ENCODE measurements at places on chromosomes 4 and X.

- no peak for DNase-seq
Measured at GRCh38 chr4:26412381-26413372, 77.6 kb downstream of the CCKAR start.

- no peak for DNase-seq
Measured at GRCh38 chrX:19554786-19555185, 39.5 kb upstream of the MAP3K15 start.

DNA sequence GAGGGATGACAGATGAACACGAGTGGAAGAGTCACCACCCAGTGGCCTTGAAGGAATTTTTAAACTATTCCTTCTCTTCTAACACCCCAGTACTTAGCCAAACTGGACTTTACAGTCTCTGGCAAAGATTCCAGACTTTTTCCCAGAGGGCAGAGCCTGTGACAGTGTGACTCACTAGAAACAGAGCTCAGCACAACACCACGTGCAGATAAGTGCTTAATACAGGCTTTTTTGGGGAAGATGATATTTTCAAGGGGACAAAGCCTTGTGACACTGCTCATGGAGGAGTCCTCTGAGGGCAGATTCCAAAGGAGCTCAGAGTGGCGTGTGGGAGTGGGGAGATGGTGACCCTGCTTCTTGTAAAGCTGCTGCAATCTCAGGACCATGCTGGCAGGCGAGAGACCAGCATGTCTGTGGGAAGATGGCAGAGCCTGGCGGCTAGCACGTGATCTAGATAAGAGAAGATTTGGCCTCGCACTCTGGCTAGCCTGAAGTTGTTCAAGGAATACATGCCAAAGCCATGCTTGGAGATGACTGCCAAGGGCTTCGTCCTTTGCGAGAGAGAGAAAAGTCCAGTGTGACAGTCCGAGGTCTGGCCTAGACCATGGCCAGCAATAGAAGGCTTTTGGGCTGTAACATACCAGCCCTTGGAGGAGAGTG lies 2.4 kb downstream of the RAB33A start:
- no peak for DNase-seq

GRCh38 chr4:93719552-93719951 lies 109.0 kb upstream of the ATOH1 start:
- no peak for DNase-seq

- DNase-seq, result peak; percentile 41
Measured at GRCh38 chrX:118839334-118839958, 15.8 kb downstream of the ZCCHC12 start.

- DNase-seq, result no peak
Measured at GRCh38 chr4:102586002-102586643, 85.0 kb downstream of the NFKB1 start.

- no peak for DNase-seq
Measured at GRCh38 chr4:94564252-94564651, 112.5 kb downstream of the PDLIM5 start.

GRCh38 chrX:20670611-20671010 lies 403.9 kb upstream of the RPS6KA3 start:
- DNase-seq, result no peak

- no peak for DNase-seq
Measured at GRCh38 chr4:17616283-17616682, 1.8 kb downstream of the MED28 start.

DNA sequence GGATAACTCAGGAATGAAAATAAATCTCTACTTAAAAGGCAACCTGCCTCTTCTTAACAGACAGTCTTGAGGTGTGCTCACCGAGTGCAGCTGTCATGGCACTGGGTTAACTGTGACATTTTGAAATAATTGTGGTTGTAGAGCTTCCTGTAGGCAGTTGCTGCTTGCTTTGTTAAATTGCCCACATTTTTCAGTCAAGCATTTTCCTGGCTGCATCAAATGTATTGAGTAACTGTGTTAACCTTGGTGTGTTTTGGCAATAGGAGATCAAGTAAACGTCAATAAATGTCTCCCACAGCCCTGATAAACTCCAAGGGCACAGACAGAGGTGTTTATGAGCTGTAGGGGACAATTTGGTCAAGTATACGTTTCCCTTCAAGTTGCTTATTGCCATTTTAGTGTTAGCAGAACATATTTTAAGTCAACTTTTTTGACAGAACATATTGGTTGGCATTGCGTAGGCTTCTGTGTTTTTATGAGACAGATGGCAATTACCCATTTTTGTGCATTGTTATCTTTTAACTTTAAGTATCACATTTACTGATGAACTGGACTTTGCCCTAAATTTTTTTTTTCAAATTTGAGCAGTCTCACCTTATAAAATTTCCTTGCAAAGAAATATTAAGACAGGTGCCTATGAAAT lies 527.4 kb downstream of the C4orf33 start:
- DNase-seq, result no peak

DNA sequence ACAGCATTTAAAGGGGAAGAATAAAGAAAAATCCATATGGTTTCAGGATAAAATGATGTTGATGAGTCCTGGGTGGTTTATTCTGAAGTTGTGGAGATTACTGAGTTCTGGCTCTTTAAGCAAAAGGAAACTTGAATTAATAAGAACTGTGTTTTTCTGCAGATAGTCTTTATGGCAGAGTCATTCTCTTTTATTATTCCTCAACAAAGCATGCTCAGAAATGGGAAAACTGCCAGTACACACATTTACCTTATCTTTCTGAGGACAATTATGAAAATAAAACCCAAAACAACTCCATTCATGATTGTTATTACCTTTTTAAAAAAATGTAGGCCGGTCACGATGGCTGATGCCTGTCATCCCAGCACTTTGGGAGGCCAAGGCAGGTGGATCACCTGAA lies 58.5 kb downstream of the ADD1 start:
- DNase-seq, result no peak

GRCh38 chr4:144633215-144633614 lies 12.7 kb upstream of the HHIP start:
- no peak for DNase-seq

DNA sequence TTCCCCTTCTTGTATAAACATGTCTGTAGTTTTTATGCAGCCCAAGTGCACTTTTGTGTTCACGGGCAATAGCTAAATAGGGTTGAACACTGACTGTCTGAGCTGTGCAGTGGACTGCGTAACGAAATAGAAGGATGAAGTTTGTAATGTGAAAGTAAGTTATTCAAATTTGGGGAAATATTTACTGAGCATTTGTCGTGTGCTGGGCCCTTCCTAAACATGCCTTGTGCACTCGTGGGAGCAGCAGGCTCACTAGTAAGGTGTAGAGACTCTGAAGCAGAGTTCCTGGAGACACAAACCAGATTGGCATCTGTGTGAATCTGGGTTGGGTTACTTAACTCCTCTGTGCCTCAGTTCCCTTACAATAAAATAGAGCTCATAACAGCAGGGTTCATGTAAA lies 51.7 kb upstream of the C1QTNF7 start:
- DNase-seq, result no peak

DNA sequence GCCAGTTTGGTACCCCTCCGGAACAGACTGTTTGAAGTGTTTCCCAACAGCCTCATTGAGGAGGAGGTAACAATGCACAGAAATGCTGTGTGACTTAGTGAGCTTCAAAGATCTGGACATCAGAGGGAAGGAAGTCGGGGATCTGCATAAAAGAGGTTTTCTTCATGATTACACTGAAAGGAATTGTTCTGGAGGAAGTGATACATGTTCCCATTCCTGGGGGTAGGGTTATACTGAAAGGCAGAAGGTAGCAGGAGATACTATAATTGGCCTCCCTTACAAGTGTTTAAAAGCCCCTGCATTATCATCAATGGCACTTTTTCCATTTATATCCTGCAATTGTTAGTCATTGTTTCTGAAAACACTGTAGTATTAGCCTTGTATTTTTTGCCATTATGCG lies 94.0 kb upstream of the DKK2 start:
- no peak for DNase-seq

- no peak for DNase-seq
Measured at GRCh38 chr4:124631760-124632159, 80.8 kb downstream of the ANKRD50 start.

DNA sequence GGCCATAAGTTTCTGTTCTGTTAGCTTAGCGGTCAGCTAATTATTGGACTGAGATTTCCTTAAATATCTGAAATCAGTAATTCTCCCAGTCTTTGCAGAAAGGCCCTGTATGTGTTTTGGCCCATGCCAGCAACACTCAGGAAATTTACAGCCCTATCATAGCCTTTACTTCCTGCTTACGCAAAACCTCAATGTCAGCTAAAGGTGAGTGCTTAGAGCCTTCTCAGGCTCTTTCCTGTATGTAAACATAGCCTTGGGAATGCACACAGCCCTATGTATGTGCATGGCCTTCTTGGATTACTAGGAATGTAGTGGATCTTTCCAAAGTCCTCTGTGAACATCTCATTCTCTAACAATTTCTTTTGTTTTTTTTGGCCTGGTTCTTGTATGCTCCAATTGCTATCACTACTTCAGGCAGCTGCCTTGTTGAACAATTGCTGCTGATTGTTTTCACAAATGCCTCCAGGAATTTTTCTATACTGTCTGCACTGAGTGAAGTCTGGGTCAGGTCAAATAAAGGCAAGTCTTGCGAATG lies 200.0 kb downstream of the PPP1R2C start:
- no peak for DNase-seq

GRCh38 chrX:77342004-77342403 lies 105.2 kb upstream of the FGF16 start:
- no peak for DNase-seq

DNA sequence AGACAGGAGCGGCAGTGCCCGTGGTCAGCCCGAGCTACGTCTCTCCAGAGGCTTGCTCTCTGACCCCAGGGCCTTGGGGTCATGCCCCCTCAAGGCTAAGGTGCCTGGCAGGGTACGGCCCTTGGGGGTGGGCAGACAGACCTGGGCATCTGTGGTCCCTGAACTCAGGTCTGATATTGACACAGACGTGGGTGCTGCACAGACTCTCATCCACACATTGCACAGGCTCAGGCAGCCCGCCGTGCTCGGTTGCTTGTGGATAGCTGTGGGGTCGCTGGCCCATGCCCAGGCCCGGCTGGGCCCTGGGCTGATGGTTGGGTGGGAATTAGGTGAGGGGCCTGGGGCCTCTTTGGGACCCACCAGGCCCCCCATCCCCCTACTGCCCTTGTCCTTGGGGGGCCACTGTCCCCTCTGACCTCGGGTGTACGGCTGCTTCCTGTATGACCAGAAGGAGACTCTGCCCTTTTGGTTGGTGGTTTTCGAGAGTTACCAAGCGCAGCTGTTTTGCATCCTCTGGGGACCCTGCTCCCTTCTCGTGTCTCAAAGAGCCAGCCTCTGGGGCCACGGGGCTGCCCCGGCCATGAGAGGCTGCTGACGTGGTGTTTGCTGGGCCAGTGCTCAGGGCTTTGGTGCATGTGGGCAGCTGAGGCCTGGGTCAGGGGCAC lies 10.1 kb downstream of the FGFRL1 start:
- no peak for DNase-seq

- DNase-seq, result no peak
Measured at GRCh38 chr4:152075253-152075928, 314.6 kb upstream of the GATB start.

DNA sequence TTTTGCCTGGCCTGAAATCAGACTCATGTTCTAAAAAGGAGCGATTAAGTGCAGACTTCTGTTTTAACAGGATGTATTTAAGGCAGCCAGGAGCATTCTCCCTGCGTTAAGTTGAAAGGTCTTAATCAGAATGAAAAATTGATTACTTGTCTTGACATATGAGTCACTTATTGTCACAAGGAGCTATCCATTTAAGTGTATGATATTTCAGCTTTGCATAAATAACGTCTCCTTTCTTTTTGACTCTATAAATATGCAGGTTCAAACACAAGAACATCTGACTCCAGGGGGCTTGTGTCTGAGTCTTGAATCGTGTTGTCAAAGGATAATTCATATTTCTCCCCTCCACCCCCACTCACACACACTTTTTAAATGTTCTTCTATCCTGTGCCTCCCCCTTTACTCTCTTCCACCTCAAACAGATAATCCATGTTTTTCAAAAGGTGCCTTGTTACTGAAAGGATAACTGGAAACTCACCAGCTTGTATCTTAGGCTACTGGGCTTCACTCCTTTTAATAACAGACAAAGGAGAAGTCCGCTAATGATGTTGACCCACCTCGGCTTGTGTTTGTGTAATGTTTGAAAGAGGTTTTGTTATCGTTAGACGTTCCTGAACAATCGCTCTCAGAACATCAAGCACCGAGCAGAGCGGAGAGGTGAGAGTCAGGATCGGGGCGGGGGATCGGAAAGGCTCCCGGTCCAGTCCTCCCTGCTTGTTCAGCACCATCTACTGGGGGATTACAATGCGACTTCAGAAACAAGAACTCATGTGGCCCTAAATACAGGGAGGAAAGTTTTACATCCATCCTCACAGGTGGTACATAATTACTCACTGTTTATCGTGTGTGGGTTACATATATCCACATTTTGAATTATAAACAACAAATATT lies 107.5 kb upstream of the RPL34 start:
- DNase-seq, result no peak

DNA sequence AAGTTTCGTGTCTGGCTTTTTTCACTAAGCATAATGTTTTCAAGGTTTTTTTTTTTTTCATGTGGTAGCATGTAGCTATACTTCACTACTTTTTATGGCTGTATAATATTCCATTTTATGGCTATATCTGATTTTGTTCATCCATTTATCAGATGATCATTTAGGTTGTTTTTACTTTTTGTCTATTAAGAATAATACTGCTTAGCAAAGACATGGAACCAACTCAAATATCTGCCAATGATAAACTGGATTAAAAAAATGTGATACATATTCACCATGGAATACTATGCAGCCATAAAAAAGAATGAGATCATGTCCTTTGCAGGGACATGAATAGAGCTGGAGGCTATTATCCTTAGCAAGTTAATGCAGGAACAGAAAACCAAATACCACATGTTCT lies 32.7 kb upstream of the ZNF280C start:
- DNase-seq, result no peak

DNA sequence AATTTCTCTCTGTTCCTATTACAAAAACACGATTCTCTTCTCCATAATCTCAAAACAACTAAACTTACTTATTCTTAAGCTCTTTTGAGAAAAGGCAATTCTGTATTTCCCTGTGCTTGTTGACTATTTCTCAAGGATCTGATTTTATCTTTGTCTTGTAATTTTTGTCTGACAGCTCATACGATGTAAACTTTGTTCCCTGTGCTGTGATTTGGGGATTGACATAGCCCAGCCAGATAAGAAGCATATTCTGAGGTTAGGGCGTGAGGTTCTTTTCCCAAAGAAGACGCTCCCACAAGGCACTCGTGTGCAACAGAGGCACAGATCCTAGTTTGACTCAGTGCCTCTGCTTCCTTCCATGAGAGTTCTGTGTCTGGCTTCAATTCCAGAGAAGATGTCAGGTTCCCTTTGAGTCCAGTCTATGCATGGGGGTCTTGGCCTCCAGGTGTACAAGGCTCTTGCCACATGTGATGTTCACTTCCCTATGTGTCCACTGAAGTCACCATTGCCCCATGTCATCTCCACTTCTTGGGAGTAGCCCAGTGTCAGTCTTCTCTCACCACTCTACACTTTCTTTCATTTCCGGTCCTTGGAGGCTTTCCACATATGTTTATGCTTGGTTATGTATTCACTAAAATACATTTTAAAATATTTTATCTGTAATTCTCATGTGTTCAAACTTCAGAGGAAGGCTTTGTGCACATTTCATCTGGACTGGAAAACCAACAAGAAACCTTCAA lies 94.8 kb downstream of the MID1 start:
- DNase-seq, result no peak

Measured in T-helper 17 cell (primary cell).